Renal pelvis (tissue), 12 donors: ENCODE measurements at places on chromosomes 3 and 15. TPM values are rescaled to one million over a fixed set of nuclear protein-coding genes. Genes with fewer than 3 reads are reported as not detected.

DNA sequence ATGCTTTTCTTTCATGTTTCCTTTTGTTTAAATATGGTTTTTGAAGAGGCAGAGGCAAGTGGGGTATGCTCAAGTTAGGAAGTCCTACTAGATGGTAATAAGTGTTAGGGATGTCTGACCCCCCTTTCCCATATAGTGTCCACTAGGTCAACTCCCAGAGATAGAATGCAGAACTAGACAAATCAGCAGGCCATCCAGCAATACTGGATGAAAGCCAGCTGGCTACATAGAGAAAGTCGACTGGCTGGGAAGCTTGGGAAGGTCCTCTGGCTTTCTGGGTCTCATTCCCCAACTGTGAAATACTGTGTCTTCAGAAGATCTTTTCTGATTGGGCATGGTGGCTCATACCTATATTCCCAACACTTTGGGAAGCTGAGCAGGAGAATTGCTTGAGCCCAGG, 113.8 kb downstream of the SNRK start:
- no peak for DNase-seq

The GOLIM4 gene
- polyA plus RNA-seq = 104 TPM

DNA sequence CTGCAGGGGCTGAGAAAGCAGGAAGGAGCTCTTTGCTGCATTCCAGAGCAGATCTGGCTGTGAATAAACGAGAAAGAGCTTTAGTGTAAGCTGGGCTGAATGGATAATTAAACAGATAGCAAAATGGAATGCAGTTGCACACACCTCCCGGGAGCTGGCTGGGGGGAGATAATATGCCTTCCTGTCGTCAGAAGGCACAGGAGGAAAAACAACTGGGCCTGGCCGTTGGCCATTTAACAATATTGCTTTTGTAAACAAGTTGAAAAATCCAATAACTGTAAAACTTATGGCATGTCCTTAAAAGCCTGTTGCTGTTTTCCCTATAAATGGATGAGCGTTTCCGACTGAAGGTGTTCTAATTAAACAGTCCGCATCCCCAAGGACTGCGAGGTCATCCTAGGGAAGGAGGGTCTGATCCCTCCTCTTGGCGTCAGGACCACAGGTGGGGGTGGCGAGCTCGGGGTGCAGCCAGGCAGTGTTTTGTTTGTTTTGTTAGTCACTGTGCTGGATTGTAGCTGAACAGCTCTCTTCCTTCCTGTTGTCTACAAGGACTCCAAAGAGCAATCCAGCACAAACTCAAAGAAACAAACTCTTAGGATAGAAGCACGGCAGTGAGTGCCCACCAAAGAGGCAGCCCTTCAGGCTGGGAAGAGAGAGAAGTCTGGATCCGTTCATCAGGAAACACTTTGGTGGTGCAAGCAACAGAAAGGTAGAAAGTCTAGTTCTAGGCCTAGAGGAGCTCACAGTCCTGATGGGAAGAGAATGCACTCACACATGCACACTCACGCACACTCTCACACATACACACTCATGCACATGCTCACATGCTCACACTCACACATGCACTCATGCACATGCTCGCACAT, 133.4 kb upstream of the SMAD3 start:
- peak; percentile 34 for DNase-seq

DNA sequence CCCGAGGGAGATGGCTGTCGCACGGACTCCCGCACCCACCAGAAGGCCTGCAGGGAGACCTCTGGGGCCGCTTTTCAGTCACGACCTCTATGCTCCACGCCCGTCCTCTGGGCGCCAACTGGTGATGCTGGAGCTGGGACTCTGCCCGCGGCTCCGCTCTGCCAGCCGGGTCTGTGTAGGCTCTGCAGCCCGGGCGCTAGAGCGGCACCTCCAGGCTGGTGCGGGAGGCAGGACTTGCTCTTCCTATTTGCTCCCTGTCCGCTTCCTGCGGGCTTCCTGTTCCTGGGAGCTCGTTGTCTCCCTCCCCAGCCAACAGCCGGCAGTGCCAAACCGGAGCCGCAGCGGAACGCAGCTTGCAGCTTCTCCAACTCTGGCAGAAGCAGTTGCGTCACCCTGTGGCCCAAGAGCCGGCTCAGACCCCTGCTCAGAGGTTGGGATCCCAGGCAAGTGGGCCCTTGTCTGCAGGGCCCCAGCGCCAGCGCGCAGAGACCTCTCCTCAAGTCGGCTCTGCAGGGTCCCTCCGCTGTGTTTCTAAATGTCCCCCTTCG, 285.9 kb downstream of the XXYLT1 start:
- peak; percentile 56 for DNase-seq
